CD4-positive, alpha-beta T cell treated with Interleukin-12 subunit alpha and Interleukin-12 subunit beta, for 1 hour (primary cell): ENCODE measurements at places on chromosomes 12 and 14.

DNA sequence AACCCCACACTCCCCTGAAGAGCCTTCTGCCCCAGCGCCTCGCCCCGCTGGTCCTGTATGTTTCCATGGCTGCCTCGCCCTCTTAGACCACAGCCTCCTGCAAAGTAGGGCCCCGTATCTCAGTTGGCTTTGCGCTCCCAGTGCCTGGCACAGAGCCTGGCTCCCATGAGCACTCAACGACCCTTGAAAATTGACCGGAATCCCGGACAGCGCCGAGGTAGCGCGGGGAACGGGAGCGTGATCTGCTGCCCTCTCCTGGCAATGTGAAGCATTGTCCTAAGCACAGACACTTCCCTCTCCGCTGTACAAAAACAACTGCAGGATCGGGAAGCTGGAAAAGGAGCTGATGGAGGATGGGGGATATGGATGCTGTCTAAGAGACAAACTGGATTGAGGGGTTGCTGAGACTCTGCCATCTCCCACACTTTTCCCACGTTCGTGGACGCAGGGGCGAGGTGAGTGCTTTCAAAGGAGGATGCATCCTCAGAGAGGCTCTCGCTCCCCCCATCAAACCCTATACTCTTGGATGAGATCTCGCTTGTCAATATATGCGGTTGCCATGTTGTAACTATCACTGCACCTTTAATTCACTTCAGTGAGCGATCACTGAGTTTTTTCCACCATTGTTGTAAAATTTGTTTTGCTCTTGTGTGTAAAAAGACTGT lies 10.7 kb upstream of the FKBP4 start:
- peak; percentile 57 for DNase-seq

- DNase-seq, result no peak
These were observed 143.3 kb upstream of the BCL2L14 start for GRCh38 chr12:11927286-11927935.

GRCh38 chr12:12986775-12987331 lies 13.2 kb downstream of the HEBP1 start:
- no peak for DNase-seq

- no peak for DNase-seq
These were observed 75.7 kb downstream of the PITPNM2 start for GRCh38 chr12:123075087-123075645.

DNA sequence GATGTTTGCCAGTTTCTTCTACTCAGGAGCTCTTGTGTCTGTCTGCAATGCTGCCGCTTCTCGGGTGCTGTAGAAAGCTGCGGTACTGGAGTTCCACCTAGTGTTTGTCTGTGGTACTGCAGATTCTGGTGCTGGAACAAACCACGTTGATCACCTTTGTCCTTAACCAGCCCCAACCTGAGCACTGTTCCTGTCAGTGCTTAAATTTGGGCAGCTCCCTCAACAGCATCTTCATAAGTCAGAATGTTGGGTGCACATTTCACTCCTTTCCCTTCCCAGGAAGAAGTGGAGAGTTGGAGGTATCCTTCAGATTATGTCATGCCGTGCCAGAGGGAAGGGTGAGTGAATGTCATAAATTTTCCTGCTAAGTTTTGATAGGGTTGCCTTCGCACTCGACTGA lies 48.7 kb upstream of the LALBA start:
- peak; percentile 76 for DNase-seq
